ENCODE measurements at places on chromosomes 6 and 20.

DNA sequence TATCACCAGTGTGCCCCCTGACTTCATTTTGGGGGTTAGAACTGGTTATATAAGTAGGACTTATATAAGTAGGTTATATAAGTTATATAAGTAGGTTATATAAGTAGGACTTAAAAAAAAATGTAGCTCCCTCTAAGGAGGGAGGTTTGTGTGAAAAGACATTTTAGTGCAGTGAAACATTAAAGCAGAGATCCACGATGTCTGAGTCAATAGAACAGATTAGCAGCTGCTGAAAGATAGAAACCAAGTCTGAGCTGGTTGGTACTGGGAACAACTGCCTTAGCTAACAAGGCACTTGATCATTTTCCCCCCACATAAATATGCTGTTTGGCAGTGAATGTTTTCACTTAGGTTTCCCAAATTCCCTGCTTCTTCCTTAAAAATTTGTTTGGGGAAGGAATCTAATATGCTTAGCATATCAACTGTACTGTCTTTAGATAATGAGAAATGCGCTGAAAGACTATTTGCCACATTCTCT lies 2.1 kb upstream of the RPS12 start:
- DNase-seq = no peak

DNA sequence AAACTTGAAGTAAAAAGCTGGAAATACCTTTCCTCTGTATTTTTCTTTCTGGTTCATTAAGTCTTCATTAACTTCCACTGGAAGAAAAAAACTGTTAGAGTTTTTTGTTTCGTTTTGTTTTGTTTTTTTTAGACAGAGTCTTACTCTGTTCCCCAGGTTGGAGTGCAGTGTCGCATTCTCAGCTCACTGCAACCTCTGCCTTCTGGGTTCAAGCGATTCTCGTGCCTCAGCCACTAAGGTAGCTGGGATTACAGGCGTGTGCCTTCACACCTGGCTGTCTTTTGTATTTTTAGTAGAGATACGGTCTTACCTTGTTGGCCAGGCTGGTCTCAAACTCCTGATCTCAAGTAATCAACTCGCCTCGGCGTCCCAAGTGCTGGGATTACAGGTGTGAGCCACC lies 14.9 kb downstream of the RPF2 start:
- no peak for DNase-seq

DNA sequence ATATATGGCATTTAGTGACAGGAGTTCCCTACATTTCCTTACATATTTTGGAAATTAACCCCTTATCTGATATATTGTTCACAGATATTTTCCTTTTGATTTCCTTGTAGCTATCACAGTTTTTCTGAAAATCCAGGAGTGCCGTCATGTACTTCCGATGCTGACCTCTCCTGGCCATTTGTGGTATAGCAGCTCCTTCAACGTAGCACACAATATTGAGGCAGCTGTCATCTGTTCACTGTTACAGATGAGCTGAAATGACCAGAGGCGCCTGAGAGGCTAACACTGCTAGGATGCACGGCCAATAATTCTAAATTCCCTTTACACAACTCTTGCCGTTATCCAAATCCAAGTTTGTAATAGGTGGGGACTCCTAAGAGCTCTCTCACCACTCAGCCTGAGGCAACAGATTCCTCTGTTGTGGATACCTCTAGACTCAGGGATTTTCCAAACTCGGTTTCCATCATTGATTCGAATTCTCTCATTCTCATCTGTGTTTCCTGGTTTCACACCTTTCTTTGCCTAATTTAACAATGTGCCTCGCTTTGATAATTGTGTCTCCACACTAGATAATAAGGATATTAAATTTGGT lies 53.0 kb downstream of the MMUT start:
- peak; percentile 25 for DNase-seq

DNA sequence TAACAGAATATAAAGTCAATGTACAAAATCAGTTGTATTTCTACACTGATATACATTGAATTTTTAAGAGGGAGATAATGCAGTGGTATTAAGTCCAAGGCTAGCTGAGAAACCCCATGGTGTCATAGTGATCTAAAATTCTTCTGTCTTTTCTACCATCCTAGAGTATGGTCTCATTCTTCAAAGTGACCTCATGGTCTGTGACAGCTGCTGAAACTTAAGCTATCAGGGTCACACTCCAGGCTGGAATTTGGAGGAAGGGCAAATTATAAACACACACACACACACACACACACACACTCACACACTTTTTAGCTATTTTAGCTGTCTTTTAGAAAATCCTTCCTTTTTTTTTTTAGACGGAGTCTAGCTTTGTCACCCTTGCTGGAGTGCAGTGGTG lies 47.3 kb upstream of the DYNLRB1 start:
- DNase-seq = no peak

GRCh38 chr20:18588574-18588933 lies 700 bp downstream of the DTD1 start:
- no peak for DNase-seq

GRCh38 chr6:134491477-134491876 lies 173.6 kb upstream of the SGK1 start:
- no peak for DNase-seq

- DNase-seq = no peak
Observed at GRCh38 chr6:5510331-5511133, 249.2 kb downstream of the FARS2 start.

- no peak for DNase-seq
Observed at GRCh38 chr6:48610846-48611245, 499.8 kb upstream of the PTCHD4 start.

DNA sequence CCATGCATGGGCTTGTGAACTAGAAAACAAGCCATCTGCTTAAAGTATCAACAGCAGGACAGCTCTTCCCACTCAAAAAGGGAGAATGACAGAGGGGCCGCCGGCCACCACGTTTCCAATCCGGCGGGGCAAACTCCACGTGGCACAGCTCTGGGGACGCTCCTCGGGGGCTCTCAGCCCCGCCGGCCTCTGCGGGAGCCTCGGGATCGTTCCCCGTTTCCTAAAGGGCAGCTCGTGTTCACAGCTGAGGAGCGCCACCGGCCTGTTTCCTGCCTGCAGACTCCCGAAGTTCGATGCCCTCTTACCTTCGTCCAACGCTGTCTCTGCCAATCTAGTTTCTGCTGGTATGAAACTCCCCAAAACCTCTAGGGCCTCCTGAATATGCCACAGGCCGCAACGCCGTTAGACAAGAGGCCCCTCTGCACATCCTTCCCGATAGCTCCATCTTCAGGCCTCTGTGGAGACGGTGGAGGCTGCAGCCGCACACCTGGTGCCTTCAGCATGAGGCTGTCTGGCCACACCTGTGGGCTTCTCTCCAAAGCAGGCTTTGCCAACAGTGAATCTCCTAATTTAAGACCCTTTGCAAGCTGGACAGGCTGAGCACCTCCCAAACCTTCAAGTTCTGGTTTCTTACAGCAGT lies 46.5 kb downstream of the KCNQ2 start:
- DNase-seq = no peak

DNA sequence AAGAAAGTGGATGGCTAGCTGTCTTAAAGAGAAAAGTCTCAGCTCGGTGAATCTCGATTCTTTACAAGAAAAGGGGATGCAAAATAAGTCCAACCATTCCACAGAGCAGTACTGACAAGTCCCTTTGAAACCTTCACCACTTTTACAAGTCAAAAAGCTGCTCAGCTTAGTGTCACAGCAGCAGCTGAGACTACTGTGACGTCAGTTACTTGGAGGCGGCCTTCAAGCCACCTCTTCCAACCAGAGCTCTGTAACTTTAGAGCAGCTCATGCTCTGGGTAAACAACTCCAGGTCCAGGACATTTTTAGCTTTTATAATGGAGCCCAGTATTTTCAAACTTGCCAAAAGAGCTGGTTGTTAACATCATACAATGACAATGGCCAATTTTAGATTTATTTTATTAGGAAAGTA lies at the start of gene KIAA0408:
KIAA0408 (minus strand) TSS at position 159 of the 411 bp plus-strand sequence. CDS start 5,408 bp downstream, outside the sequence.
- no peak for DNase-seq

DNA sequence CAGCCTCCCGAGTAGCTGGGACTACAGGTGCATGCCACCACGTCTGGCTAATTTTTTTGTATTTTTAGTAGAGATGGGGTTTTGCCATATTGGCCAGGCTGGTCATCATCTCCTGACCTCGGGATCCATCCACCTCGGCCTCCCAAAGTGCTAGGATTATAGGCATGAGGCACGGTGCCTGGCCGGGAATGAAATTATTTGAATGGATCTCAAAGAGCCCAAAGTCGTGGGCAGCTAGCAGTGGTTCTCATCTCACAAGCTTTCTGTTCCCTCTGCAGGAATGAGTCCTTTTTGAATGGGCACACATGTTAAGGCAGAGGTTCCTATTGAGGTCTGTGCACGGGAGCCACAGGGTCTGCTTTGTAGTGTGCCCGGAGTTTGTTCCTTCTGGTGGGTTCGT lies 34.9 kb downstream of the PPP1R3G start:
- no peak for DNase-seq

GRCh38 chr6:158369241-158369640 lies 57.0 kb downstream of the TULP4 start:
- DNase-seq = no peak

DNA sequence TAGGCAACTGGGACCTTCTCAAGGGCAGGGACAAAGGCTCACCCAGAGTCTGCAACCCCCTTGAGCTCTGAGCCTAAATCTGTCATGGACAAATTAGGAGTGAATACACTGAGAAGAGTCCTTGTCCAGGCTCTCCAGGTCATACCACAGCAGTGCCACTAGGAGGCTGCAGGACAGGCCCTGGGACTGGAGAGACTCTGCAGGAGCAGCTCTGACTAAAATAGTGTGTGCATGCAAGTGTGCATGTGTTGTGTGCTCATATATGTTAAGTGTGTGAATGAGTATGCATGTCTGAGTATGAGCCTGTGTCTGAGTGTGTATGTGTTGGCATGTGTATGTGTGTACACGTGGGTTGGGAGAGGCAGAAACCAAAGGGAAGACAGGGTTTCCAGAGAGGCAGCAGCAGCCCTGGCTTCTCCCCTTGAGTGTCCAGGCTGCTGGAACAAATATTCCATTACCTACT lies 27.1 kb downstream of the MRPL14 start:
- no peak for DNase-seq

DNA sequence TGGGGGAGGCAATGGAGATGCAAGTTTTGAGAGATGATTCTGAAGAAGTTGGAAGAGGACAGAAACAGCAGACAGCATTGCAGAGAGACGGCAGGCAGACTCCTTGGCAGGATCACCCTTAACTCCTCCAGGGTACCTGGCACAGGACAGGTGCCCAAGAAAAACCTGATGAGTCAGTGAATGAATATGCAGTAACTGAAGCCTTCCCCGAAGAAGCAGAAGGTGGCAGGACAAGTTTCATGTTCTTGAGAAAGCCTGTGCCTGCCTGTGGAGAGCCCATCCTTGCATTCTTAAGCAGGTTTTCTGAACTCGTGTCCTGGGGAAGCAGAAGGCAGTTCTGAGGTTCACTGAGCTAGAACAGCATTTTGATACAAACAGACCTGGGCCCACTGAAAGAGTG lies 79.6 kb upstream of the SASH1 start:
- DNase-seq = no peak

GRCh38 chr6:52283111-52283510 lies 1.4 kb downstream of the MCM3 start:
- no peak for DNase-seq

DNA sequence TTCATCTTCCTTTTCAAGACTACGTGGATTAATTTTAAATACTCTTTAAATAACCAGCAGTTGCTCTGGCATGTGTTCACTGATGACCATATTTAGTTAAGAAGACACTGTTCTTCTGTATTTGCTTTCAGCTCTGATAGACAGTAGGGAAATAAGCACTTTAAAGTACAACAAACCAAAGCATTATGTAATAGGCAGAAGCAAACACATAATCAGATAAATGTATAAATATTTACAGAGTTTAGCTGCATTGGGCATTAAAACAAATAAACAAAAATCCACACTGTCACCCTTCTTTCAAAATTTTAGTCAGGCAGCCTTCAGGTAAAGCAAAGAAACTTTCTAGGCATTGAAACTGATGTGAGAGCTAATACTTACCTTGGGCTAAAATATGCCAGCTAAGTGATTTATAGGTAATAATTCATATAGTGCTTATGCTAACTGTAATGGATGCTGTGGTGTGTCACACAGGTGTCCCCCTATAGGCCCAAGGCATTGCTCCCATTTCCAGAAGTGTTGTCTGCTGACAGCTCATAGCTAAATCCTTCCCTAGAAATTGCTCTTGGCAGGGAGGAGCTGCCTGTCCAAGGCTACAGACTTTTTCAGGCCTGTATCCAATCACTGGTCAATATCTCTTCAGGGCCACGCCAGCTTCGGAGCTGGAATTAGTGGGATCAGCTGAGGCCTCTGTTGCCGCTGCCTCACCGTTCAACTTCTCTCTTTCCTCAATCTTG lies 111.5 kb upstream of the CITED2 start:
- DNase-seq = no peak

DNA sequence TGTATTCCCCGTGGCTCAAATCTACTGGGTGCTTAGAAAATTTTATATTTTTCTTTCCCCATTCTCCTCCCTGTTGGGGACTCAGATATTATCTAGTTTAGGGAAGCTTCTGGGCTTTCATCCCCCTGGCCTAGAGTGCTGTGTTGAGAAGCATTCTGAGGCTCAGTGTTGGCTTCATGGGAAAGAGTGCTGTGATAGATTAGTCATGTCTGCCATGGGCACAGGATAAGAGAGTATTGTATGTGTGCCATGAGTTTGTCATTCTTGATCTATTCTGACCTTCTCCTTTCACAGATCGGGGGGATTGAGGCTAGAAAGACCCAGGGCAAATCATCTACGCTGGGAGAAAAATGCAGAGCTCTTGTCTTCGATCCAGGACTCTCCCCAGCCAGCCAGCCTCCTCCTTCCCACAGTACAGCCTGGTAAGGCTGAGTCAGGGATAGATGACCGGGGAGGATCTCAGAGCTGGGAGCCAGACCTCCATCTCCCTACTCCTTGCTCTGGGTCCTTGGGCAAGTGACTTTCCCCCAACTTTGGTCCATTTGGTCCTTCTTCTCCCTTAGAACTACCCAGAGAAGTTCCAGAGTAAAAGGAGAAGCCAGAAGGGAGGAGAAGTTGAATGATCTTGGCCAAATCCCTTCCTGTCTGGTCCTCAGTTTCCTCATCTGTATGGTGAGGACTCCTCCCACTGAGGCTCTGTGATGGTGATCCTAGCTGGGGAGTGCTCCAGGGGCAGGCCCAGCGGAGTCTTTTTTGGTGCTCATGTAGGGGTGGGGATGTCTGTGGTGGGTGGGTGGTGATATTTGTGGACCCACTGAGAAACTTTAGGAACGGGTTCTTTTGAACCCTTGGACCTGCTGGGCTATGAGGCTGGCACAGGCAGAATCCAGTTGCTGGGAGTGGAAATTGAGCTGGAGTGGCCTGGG lies 5.0 kb downstream of the SRC start:
- no peak for DNase-seq
